CD4-positive, alpha-beta T cell treated with Interferon alpha-2 for 1 hour (primary cell): ENCODE measurements at places on chromosomes 7 and 10.
A peak's percentile ranks its signal among the peaks of the same experiment; 100 is the strongest.

GRCh38 chr7:78873117-78873516 is 580.4 kb downstream of the MAGI2 start:
- no peak for DNase-seq

GRCh38 chr10:80464557-80465450 is 10.7 kb downstream of the TSPAN14 start:
- DNase-seq: no peak

GRCh38 chr7:155533120-155533826 is 13.1 kb downstream of the CNPY1 start:
- DNase-seq: no peak

DNA sequence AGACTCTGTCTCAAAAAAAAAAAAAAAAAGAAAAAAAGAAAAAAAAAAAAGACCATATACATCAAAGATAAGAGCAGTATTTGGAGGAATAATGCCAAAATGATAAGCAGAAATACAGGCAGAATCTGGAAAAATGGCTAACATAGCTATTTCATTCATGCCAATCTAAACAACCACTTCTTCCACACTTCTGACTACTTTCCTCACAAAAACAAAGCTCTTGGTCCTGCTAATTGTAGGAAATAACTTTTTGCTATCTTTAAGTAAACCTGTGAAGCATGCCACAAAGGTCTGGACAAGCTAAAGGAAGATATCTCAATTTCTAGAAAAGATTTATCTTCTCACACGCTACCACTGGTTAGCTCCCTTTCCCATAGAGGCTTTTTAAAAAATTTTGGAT is 30.4 kb downstream of the MICU1 start:
- no peak for DNase-seq

DNA sequence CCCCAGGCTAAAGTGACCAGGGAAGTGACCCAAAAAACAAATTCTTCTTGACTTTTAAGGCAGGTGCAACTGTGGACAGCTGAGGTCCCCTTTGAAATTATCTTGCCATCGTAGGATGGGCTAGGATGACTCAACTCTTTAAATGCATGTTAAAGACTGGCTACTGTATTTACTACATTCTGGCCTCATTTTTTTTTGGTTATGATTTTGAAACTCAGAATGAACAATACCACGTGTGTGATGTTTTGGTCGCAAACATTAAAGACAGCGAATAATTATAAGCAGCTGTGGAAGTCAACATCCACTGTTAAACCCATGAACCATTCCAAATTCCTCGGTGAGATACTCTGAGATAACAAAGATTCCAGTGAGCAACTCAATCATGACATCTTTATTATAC is 1.2 kb upstream of the SLC13A4 start:
- no peak for DNase-seq

- no peak for DNase-seq
Measured at GRCh38 chr10:127094984-127095383, 101.4 kb downstream of the INSYN2A start.

DNA sequence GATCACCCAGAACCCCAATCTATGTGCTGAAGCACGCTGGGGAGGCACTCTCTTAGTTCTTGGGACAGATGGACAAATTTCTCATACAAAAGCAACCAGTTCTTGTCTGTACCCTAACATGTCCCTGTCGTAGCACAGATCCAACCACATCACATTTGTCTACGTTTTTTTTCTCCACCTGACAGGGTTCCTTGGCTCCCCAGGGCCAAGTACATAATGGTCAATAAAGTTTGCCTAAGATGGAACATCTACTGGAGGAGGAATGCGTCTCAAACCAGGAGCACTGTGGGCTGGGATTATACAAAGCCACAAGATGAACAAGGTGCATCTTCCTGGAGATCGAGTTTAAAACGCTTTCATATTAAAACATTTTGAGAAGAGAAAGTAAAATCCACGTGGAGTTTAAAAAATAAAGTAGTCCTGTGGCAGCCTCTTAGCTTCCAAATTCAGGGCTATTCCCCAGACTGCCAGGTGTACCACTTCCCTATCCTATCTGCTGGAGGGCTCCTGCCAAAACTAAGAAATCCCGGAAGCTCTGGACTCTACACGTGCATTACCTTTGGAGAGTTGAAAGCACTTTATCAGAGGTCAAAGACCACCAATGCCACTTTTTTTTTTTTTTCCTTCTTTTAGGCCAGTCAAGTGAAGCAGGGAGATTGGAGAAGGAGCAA is 1.4 kb downstream of the TMEM243 start:
- DNase-seq: peak; percentile 29
